ENCODE measurements at places on chromosomes 3 and 15.

DNA sequence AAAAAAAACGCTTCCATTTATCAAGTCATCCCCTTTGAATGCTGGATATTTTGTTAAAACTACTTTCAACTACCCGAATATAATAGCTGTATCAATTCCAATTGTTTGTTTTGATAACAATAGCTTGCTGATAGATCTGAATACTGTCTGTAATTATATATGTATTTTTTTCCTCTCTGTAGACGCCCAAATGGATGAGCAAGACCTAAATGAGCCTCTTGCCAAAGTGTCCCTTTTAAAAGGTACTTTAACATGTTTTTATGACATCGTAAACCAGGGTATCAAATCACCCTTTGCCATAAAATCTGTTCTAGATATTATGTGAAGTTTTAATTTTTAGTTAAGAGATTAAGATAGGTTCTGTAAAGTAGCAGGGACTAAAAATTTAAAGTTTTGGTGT is 111.5 kb upstream of the FLNB start:
- no peak for DNase-seq

DNA sequence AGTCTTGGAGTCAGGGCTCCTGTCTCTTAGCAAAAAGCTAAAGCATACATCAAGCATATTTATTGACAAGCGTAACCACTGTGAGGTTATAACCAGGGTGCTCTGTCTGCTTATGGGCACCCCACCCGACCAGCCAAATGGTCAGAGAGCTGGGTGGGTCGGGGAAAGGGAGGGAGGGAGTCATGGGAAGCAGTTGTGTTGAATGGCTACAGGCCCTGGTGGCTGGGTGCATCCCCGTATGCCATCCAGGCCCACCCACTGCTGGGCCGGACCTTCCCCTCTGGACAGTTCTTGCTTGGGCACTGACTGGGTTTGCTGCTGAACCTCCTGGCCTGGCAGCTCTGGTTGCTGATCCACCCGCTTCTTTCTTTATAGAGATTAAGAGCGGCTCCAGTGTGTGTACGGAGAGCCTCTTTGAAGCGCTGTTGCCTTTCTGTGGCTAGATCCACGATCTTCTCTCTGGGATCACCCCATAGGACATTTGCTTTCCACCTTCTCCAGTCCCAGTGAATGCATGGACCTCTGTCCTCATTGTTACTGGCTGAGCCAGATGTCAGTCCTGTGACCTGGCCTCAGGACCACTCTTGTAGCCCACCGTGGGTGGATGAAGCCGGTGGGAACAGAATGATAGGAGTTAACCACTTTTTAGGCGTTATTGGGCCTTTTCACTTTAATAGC is 59.6 kb downstream of the SMAD3 start:
- no peak for DNase-seq

GRCh38 chr15:39188930-39189329 is 391.9 kb upstream of the THBS1 start:
- no peak for DNase-seq

- peak; percentile 94 for DNase-seq
Measured at GRCh38 chr3:153679714-153680113, 441.5 kb upstream of the ARHGEF26 start.

DNA sequence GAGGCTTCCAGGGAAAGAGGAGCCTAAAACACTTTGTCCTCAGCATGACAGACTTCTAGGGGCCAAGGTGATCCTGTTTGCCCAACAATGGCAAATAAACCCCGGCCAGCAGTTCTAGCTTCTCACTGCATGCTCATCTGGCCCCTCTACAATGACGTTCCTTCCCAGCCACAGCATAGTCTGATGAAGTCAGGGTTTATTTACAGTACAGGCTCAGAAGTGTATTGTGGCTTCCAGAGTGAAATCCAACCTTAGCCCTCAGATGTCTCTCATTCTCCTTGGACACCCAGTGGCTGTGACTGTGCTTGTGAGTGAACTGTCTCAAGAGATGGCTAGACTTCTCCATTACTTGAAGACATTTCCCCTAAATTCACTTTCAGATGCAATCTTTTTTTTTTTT is 40.8 kb downstream of the BFSP2 start:
- peak; percentile 45 for DNase-seq

All from MV-4-11 (cell line).